HuH-7.5 (cell line): ENCODE measurements at places on chromosomes 7 and 10.

- DNase-seq = no peak
These were observed 9.5 kb downstream of the DDC start for GRCh38 chr7:50555594-50556140.

- peak; percentile 34 for DNase-seq
These were observed at the start of gene ZNF22 for GRCh38 chr10:45000752-45001380. ZNF22 (plus strand) TSS chr10:45000923; CDS start chr10:45003369, 2,446 bp downstream.

DNA sequence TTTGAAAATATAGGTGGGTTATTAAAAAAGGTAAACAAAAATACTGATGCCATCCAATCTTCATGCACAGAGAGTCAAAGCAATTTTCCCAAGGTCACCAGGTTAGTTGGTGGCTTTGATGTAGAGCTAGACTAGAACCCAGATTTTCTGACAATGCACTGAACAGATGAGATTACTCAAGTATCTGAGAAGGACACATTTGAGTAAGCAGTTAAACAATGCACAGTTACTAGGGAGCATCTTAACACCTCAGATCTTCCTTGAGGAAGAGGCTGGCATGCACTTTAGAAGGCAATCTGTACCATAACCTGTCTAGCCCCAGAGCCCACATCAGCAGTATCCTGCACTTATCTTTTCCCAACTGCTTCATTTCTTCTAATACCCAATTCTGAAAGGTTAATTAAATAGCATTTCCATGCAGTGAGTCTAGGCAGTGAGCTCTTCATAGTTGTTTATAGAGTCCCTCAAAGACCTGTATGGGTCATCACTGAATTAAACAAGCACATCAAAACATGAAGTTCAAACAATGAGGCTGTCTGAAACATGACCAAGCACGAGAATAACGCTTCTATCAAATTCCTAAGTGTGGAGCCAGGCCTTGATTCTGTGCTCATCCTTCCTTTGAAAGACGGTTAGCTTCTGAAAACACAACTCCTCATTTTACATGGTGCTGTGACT is 38.2 kb upstream of the ANK3 start:
- no peak for DNase-seq

DNA sequence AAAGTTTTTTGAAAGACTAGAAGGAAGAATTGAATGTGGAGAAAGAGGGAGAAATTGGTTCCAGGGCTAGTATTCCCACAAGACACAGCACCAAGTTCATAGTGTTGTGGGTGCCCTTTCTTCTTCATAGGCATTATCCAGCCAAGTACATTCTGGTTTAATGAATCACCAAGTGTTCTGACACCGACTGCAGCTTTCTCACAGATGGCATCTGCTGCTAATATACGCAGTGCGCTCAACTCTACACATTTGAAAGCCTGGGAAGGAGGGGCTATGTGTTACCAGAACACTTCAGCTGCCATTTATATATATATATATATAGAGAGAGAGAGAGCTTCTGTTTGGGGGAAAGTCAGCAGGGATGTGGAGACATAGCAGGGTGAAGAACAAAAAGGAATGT is 1168.4 kb downstream of the GATA3 start:
- DNase-seq = no peak

GRCh38 chr10:98266647-98267046 is 1.3 kb downstream of the LOXL4 start:
- DNase-seq = no peak

DNA sequence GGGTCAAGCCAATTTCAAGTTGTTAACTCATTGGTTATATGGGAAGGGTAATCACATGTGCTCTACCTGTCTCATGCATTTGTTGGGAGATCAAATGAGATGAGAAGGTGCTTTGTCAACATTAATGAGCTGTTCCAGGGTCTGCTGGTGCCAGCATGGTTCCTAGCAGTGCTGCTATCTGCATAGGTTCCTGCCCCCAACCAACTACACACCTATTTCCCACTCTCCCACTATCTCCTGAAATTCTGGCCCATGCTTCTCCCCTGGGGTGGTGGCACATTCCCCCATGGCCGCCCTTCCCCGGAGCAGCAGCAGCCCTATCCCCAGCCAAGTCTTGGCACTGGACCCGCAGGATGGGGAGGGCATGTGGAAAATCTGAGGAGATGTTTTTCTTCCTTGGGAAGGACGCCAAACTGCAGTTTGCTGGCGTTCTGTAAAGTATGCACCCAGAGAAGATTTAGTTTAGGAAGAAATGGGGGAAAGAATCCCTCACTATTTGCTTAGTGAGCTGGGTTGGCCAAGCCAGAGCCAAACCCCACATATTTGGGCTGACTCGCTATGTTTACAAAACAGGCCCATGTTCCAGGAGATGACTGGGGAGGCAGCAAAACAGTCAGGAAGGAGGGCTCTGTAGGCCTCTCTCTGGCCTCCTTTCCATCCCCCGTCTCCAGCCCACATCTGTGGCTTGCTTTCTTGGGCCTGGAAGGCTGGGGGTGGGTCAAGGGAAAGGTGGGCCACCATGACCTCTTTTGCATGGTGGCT is 42.5 kb downstream of the PPP1R3C start:
- no peak for DNase-seq

- no peak for DNase-seq
These were observed 50.0 kb downstream of the PLXNA4 start for GRCh38 chr7:132526111-132526740.

DNA sequence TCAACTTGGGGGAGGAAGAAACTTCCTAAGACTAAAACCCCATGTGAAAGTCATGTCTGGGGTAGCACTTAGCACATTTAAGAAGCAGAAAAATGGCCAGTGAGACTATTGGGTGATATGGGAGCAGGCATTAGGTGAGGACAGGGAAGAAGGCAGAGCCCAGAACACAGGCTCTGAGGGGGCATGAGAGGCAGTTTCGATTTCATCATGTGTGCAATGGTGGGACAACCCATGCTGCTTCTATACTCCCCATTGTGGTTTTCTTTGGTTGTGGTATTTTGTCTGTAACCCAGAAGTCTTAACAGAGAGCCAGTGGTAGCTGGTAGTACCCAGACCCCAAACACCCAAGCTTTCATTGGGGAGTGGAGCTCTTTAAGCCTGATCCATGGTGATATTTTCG is 752.0 kb downstream of the GRID1 start:
- no peak for DNase-seq

DNA sequence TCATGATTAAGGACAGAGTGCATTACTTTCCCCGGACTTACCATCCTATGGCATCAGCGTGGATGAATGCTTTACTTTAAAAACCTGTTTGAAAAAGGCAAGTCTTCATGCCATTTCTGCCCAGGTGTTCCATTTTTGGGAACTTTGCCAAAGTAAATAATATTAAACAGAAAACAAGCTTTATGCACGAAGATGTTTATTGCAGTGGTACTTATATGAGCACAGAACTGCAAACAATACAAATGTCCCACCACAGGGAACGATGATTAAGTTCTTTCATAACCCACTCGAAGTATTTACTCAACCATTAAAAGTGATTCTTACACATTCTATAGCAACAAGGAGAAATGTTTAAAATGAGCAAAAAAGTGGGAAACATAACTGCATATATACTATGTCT is 109.7 kb upstream of the GDF10 start:
- no peak for DNase-seq

- no peak for DNase-seq
These were observed 33.9 kb upstream of the XPNPEP1 start for GRCh38 chr10:109957092-109957797.

- no peak for DNase-seq
These were observed 235.2 kb downstream of the DGKI start for GRCh38 chr7:137611606-137612005.

DNA sequence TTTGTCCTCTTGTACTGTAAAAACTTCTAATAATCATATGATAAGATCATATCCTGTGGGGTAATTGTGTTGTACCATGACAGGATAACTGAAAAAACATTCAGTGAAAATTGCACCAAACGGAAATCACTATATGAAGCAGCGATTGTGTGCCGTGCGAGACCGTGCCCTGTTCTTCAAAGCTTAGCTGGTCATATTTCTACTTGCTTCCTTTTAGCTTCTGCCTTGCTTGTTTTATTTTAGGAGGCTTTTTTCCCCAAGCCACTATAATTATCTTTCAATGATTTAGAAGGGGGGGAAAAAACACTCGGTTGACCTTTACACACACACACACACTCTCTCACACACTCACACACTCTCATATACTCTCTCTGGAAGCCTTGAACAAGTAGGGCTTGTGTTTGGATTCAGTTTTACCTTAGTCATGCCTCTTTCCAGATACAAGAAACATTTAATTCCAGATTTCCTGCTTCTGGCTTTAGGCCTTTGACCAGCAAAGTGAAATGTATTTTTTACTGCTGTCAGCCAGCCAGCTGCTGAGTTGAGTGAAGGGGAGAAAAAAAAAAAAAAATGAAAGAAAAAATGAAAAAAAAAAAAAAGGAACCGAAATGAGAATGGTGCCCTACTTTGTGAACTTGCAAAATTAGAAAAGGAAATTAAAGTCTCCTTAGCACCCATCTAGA is 181.4 kb downstream of the ARID5B start:
- DNase-seq = no peak

DNA sequence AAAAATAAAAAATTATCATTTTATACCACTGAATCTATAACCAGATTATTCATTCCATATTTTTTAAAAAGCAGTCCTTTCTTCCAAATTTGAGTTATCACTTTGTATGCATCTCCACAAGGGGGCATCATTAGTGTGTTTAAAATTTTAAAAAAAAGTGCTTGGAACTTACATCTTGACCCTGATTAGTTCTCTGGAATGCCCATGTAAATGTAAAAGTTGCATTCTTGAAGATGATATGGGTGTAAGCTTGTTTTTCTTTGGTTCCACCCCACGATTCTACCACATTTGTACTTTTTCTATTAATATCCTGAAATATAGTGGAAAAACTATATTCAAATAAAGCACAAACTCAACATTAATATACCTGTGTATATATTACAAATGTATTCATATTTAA is 144.9 kb downstream of the ELAPOR2 start:
- no peak for DNase-seq
